A673 (cell line): ENCODE measurements at places on chromosomes 3 and 15. TPM values are rescaled to one million over a fixed set of nuclear protein-coding genes. Genes with fewer than 3 reads are reported as not detected.

- peaks cover 63% of the 10 kb centered on the region for H3K36me3 ChIP-seq
- no peaks in the 10 kb centered on the region for H3K27me3 ChIP-seq
- H3K4me3 ChIP-seq, result no peak overlapping the region
- no peak overlapping the region for H3K27ac ChIP-seq
- DNase-seq, result no peak
Observed at GRCh38 chr15:74902295-74903075, 4.2 kb downstream of the FAM219B start.

GRCh38 chr15:88908697-88909621, 4.2 kb downstream of the MFGE8 start:
- H3K27ac ChIP-seq, result no peak overlapping the region
- H3K36me3 ChIP-seq, result peaks cover 3% of the 10 kb centered on the region
- peaks cover 16% of the 10 kb centered on the region for H3K4me1 ChIP-seq
- DNase-seq, result no peak
- H3K4me3 ChIP-seq, result no peak overlapping the region

The GPR15 gene
- total RNA-seq, result not detected in 2 replicates

DNA sequence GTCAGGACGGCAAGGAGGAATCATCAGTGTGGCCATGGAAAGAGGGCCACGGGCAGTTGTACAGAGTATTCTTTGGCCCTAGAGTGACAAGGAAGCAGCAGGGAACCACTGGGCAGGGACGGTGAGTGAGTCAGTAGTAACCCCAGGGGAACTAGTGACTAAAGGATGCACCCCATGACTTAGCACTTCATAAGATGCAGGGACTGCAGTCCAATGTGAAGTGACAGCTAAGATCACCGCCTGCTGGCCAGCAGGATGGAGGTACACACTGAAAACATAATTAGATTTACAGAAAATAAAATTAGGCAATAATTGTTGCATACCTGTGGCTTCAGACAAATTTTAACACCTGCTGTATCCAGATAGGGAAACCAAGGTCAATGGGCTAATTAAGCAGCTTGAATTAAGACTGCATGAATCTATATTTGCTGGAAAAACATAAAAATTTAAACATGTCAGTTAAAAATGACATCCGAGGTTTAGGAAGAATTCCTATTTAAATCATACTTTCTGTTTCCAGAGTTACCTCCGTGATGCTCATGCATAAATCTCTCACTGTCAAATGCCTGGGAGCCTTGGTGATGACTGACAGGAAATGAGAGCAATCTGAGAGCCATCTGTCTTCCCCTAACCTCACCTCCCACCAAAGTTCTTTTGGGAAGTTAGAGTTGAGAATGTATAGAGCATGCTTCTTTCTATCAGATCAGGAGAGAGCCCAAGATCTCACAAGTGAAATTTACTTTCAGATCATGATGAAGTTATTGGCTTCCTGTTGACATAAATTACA, 56.5 kb downstream of the DCLK3 start:
- H3K36me3 ChIP-seq, result no peaks in the 10 kb centered on the region
- no peak overlapping the region for H3K27ac ChIP-seq
- DNase-seq, result peak; percentile 66
- H3K4me3 ChIP-seq, result no peak overlapping the region
- no peaks in the 10 kb centered on the region for H3K27me3 ChIP-seq
- H3K4me1 ChIP-seq, result peaks cover 10% of the 10 kb centered on the region

- no peaks in the 10 kb centered on the region for H3K27me3 ChIP-seq
- peak; percentile 50 for DNase-seq
- H3K36me3 ChIP-seq, result no peaks in the 10 kb centered on the region
- H3K4me1 ChIP-seq, result no peaks in the 10 kb centered on the region
- H3K4me3 ChIP-seq, result no peak overlapping the region
- H3K27ac ChIP-seq, result no peak overlapping the region
Observed at GRCh38 chr15:72445426-72445825, 28.7 kb upstream of the ARIH1 start.

GRCh38 chr3:154184582-154184981, 63.4 kb downstream of the ARHGEF26 start:
- no peaks in the 10 kb centered on the region for H3K4me1 ChIP-seq
- H3K4me3 ChIP-seq, result no peak overlapping the region
- no peak for DNase-seq
- no peak overlapping the region for H3K27ac ChIP-seq

- no peak overlapping the region for H3K27ac ChIP-seq
- H3K4me3 ChIP-seq, result no peak overlapping the region
- DNase-seq, result no peak
- no peaks in the 10 kb centered on the region for H3K4me1 ChIP-seq
- H3K27me3 ChIP-seq, result no peaks in the 10 kb centered on the region
Observed at GRCh38 chr3:194953291-194953690, 267.6 kb downstream of the FAM43A start.

- DNase-seq, result peak; percentile 31
- no peaks in the 10 kb centered on the region for H3K27me3 ChIP-seq
- peaks cover 37% of the 10 kb centered on the region for H3K4me1 ChIP-seq
- H3K36me3 ChIP-seq, result no peaks in the 10 kb centered on the region
- no peak overlapping the region for H3K4me3 ChIP-seq
Observed at GRCh38 chr3:172606021-172606420, 82.8 kb upstream of the TNFSF10 start.

The PPP2R3A gene
- total RNA-seq, result 1.1 and 1.3 TPM in 2 replicates

The GOLGA6L7 gene
- not detected in 2 replicates for total RNA-seq

DNA sequence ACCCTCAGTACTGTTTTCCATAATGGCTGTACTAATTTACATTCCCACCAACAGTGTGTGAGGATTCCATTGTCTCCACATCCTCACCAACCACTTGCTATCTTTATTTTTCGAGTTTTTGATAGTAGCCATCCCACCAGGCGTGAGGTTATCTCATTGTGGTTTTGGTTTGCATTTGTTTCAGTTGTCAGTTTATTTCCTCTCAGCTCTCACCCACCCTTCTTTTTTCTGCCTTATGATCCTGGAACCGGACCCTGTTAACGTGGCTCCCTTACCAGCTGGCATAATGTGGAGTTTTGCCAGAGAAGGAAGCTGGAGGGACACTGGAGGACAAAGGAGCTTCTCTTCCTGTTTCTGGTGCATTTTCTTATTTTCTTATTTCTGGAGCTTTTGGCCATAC, 25.1 kb upstream of the SH3GL3 start:
- no peaks in the 10 kb centered on the region for H3K36me3 ChIP-seq
- H3K27ac ChIP-seq, result no peak overlapping the region
- H3K4me1 ChIP-seq, result no peaks in the 10 kb centered on the region
- no peaks in the 10 kb centered on the region for H3K27me3 ChIP-seq

The CX3CR1 gene
- total RNA-seq, result not detected in 2 replicates

GRCh38 chr3:38644016-38644661, 5.3 kb downstream of the SCN5A start:
- no peaks in the 10 kb centered on the region for H3K27me3 ChIP-seq
- no peaks in the 10 kb centered on the region for H3K4me1 ChIP-seq
- no peak overlapping the region for H3K4me3 ChIP-seq
- no peaks in the 10 kb centered on the region for H3K36me3 ChIP-seq
- DNase-seq, result no peak

The KIF15 gene
- total RNA-seq, result 21.9 and 25.7 TPM in 2 replicates

GRCh38 chr3:141746962-141747361, 8.9 kb downstream of the RNF7 start:
- H3K27ac ChIP-seq, result no peak overlapping the region
- no peak for DNase-seq
- H3K36me3 ChIP-seq, result peaks cover 47% of the 10 kb centered on the region
- no peaks in the 10 kb centered on the region for H3K27me3 ChIP-seq

GRCh38 chr3:106172101-106172500, 303.3 kb upstream of the CBLB start:
- no peak overlapping the region for H3K4me3 ChIP-seq
- peaks cover 6% of the 10 kb centered on the region for H3K4me1 ChIP-seq
- no peak overlapping the region for H3K27ac ChIP-seq
- no peaks in the 10 kb centered on the region for H3K36me3 ChIP-seq
- DNase-seq, result no peak
- H3K27me3 ChIP-seq, result no peaks in the 10 kb centered on the region

DNA sequence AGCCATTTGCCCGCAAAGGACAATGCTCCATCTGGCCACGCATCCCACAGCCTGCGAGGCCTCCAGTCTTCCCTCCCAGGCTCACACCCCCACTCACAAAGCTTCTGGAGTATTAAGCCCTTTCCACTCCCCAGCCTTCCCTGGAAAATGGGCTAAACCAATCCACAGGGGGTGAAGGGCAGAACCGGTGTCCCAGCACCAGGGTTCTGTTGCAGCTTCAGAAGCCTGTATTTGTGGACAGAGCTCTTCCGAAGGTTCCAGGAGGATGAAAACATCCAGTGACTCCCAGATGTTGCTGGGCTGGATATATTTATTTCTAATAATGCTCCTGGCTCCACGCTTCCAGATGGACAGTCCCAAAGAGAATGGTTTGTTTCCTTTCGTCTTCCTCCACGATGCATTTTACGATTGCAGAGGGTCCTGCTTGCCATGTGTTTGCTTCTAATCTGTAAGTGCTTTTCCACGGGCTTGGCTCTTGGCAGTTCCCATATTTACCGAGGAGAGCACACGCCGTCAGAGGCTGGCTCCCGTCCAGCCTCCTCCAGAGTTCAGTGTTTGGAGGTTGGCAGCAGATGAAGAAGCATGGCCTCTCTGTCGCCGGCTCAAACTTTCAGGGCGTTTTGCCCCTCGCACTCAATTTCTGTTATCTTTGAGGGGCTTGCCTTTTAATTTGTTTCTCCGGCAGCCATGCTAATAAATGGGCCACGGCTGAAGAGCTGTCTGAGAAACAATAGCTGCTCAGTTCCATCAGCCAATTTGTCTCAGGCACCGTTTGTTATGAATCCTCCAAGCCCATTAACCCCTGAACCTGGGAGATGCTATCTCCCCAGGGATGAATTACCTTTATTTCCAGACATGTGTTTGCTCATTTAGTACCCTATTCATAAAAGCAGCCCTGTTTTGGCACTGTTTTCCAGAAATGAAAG, 367.9 kb upstream of the PROK2 start:
- no peaks in the 10 kb centered on the region for H3K4me1 ChIP-seq
- peak; percentile 50 for DNase-seq
- H3K36me3 ChIP-seq, result no peaks in the 10 kb centered on the region
- peak overlapping the region; percentile 8 for H3K4me3 ChIP-seq
- H3K27me3 ChIP-seq, result no peaks in the 10 kb centered on the region

GRCh38 chr3:157160658-157161424, 894 bp upstream of the CCNL1 start:
- H3K27ac ChIP-seq, result peak overlapping the region; percentile 97
- peaks cover 34% of the 10 kb centered on the region for H3K36me3 ChIP-seq
- peak; percentile 65 for DNase-seq
- peaks cover 36% of the 10 kb centered on the region for H3K4me1 ChIP-seq
- no peaks in the 10 kb centered on the region for H3K27me3 ChIP-seq

GRCh38 chr15:70086636-70087035, 11.1 kb downstream of the TLE3 start:
- no peaks in the 10 kb centered on the region for H3K27me3 ChIP-seq
- H3K36me3 ChIP-seq, result peaks cover 73% of the 10 kb centered on the region
- DNase-seq, result no peak
- no peak overlapping the region for H3K27ac ChIP-seq
